ENCODE measurements at places on chromosomes 3 and 15.
A peak's percentile ranks its signal among the peaks of the same experiment; 100 is the strongest.

GRCh38 chr3:4644951-4645350, 151.8 kb downstream of the ITPR1 start:
- no peak overlapping the region for H3K4me3 ChIP-seq
- H3K36me3 ChIP-seq = no peaks in the 10 kb centered on the region
- no peak overlapping the region for H3K27ac ChIP-seq
- no peaks in the 10 kb centered on the region for H3K4me1 ChIP-seq
- H3K27me3 ChIP-seq = no peaks in the 10 kb centered on the region

DNA sequence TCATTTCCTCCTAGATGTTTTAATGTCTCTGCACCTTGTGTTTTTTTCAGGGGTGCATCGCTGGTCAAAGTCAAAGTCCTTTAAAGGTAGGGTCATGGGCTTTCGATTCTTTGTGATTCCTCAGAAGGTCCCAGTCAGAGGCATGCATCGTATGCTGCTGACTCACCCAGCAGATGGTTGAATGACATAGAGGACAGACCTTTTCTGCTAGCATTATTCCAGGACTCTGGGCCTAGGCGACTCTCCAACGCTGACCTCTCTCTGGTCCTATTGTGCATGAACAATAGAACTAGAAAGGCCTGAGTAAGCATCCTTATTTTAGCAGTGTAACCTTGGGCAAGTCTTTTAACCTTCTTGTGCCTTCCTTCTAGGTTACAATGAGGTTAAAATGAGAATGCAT, 75.9 kb downstream of the DGKG start:
- H3K4me1 ChIP-seq = no peaks in the 10 kb centered on the region
- peak; percentile 11 for DNase-seq
- H3K27ac ChIP-seq = no peak overlapping the region
- no peaks in the 10 kb centered on the region for H3K36me3 ChIP-seq
- H3K27me3 ChIP-seq = no peaks in the 10 kb centered on the region

DNA sequence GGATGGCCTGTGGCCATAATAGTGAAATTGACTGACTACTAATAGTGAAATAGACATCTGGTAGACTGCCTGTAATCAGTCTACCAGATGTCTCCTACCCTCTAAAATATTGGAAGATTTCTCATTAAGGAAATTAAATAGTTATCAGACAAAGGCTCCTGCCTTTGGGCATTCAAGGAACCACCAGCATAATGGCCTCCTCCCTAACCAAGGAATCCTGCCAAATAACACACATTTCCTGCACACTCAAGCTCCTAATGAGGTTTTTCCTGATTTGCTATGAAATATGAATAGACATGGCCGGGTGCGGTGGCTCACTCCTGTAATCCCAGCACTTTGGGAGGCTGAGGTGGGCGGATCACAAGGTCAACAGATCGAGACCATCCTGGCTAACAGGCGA, 14.6 kb downstream of the NUSAP1 start:
- DNase-seq = no peak
- no peak overlapping the region for H3K27ac ChIP-seq
- no peaks in the 10 kb centered on the region for H3K4me1 ChIP-seq
- peaks cover 12% of the 10 kb centered on the region for H3K36me3 ChIP-seq
- H3K4me3 ChIP-seq = no peak overlapping the region

- no peaks in the 10 kb centered on the region for H3K36me3 ChIP-seq
- H3K4me3 ChIP-seq = no peak overlapping the region
- no peak for DNase-seq
- no peaks in the 10 kb centered on the region for H3K4me1 ChIP-seq
- no peaks in the 10 kb centered on the region for H3K27me3 ChIP-seq
- H3K27ac ChIP-seq = no peak overlapping the region
Measured at GRCh38 chr3:85167576-85167975, 208.8 kb downstream of the CADM2 start.

DNA sequence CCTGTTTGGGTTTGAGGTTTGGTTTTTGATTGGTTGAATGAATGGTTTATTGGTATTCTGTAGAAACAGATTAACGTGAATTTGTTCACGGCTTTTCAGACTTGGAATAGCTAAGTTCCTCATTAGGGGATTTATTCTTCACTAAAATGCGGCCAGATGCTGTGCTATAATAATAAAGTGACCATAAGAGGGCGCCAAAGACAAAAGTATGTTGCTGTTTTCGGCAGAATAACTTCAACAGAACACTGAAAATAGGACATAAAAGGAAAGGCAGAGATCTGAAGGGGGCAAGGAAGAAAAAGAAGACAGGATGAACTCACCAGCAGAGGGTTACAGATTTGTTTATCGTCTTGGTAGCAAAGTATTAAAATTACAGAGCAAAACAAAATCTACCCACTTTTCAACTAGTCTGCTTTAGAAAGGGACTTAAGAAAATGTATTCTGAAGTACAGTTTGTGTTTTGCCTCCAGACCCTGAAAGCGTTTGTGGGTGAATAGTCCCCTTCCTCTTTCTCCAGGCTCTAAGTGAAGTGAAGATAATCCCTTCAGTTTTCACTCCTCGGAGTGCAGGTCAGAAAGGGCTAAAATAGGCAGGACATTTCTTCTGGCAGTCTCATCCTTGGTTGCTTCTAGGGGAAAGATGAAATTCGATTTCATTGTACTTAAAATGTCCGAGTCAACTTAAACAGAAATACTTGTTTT, 147.6 kb downstream of the IL20RB start:
- H3K36me3 ChIP-seq = no peaks in the 10 kb centered on the region
- H3K4me1 ChIP-seq = no peaks in the 10 kb centered on the region
- H3K27me3 ChIP-seq = no peaks in the 10 kb centered on the region
- no peak overlapping the region for H3K4me3 ChIP-seq
- DNase-seq = peak; percentile 83

DNA sequence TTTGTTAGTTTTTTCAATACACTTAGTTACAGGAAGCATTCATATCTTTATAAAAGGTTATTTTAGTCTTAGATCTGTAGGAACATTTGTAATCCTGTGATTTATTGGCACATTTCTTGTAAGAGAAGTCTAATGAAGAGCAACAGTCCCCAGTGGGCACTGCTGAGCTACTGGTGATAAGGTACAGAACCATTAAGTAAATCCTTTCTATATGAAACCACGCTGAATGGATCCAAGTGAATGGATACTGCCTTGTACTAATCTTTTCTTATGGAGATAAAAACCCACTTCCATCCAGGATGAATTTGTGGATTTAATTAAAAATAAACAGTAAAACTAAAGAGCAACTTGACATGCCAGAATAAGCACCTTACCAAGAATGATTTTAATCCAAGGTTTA, 64.0 kb downstream of the SHQ1 start:
- H3K4me1 ChIP-seq = peaks cover 4% of the 10 kb centered on the region
- no peak overlapping the region for H3K27ac ChIP-seq
- no peaks in the 10 kb centered on the region for H3K36me3 ChIP-seq
- peak; percentile 15 for DNase-seq
- H3K27me3 ChIP-seq = no peaks in the 10 kb centered on the region

DNA sequence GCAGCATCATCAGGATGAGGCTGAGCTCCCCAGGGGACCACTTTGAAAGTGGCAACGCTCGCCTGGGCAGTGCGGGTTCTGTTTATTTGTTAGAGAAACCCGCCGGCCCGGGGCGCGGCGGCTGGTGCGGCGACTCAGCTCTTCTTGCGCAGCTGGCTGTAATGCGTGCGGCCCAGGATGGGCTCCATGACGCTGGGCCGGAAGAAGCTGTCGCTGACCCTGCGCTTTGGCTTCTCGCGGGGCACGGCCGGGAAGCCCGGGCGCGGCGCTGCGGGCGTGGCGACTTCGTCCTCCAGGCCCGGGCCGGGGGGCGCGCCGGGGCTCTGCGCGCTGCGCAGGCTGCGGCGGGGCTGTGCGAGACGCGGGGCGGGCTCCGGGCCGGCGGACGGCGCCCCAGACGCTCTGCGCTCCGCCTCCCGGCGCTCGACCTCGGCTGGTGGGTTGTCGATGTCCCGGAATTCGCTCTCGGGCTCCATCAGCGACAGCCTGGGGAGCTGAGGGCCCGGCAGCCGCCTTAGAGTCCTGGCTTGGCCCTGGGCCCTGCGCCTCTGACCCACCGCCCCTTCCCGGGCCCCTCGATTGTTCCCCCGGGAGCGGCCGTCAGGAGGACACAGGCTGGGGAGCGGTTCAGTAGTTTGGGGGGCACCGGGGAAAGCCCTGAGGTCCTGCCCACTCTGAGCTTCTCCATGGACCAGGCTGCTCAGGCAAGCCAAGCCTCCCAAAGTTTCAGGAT, 10.3 kb upstream of the KIF7 start:
- peaks cover 2% of the 10 kb centered on the region for H3K27me3 ChIP-seq
- peaks cover 3% of the 10 kb centered on the region for H3K4me1 ChIP-seq
- DNase-seq = peak; percentile 64
- no peak overlapping the region for H3K4me3 ChIP-seq
- H3K36me3 ChIP-seq = no peaks in the 10 kb centered on the region

GRCh38 chr3:170037463-170038433, at the start of gene GPR160:
Gene GPR160 (plus strand): TSS chr3:170037995. CDS start chr3:170083973, 45,978 bp downstream.
- no peaks in the 10 kb centered on the region for H3K36me3 ChIP-seq
- H3K4me1 ChIP-seq = peaks cover 3% of the 10 kb centered on the region
- H3K27ac ChIP-seq = no peak within 1 kb of the TSS
- peak; percentile 80 for DNase-seq

- no peak overlapping the region for H3K4me3 ChIP-seq
- no peaks in the 10 kb centered on the region for H3K36me3 ChIP-seq
- no peaks in the 10 kb centered on the region for H3K27me3 ChIP-seq
- H3K4me1 ChIP-seq = no peaks in the 10 kb centered on the region
- H3K27ac ChIP-seq = no peak overlapping the region
Measured at GRCh38 chr15:91456921-91457320, 356.9 kb downstream of the SV2B start.

DNA sequence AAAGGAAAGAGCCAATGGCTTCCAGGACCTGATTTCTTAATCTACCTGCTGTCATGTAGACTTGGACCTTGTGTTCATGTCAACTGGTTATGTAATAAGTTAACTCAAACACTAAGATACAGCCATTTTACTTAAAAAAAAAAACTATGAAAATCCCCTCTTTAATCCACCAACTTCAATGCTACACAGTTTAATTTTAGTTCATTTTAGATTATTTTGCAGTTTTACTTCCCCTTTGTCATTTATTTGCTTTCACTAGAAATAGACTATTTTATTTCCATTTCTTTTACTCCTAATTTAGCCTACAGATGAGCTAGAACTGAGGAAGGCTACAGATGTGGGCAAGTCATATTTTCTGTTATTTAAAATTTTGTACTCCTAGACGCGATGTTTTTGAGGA, 10.7 kb upstream of the DNAJC13 start:
- H3K27ac ChIP-seq = no peak overlapping the region
- H3K4me1 ChIP-seq = no peaks in the 10 kb centered on the region
- no peak for DNase-seq
- no peaks in the 10 kb centered on the region for H3K36me3 ChIP-seq
- no peak overlapping the region for H3K4me3 ChIP-seq

- peak overlapping the region; percentile 15 for H3K4me3 ChIP-seq
- DNase-seq = peak; percentile 21
- H3K27me3 ChIP-seq = no peaks in the 10 kb centered on the region
Measured at GRCh38 chr3:114454551-114455251, 160.9 kb downstream of the TIGIT start.

- peak; percentile 19 for DNase-seq
- H3K36me3 ChIP-seq = no peaks in the 10 kb centered on the region
- H3K27me3 ChIP-seq = no peaks in the 10 kb centered on the region
- no peak overlapping the region for H3K4me3 ChIP-seq
- H3K27ac ChIP-seq = no peak overlapping the region
Measured at GRCh38 chr15:93366387-93367100, 277.5 kb upstream of the RGMA start.

GRCh38 chr15:99844150-99844549, 110.9 kb upstream of the LYSMD4 start:
- no peak overlapping the region for H3K4me3 ChIP-seq
- H3K4me1 ChIP-seq = no peaks in the 10 kb centered on the region
- H3K27me3 ChIP-seq = no peaks in the 10 kb centered on the region
- DNase-seq = no peak
- H3K27ac ChIP-seq = no peak overlapping the region

DNA sequence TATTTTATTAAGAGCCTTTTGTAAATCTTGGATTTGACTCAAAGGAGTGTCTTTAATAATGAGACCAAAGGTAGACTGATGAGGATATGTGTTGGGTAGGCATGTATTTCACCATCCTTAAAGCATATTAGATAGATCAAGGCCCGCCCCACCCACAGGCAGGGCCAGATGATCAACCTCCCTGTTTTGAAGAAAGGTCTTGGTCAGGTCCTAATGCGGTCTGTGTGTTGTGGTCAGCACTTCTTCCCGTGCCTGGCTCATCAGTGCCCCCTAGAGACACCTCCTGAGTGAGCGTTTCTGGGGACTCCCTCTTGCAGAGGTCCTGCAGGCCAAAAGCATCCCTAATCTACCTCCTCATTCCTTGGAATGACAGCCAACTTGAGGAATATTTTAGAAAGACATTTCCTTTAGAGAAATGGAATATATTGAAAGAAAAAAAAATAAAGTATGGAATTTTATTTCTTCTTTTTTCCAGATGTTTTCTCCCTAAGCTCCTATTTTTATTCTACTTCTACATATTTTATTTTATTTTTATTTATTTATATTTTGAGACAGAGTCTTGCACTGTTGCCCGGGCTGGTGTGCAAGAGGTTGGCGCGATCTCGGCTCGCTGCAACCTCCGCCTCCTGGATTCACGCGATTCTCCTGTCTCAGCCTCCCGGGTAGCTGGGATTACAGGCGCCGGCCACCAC, 6.0 kb downstream of the TM4SF4 start:
- H3K36me3 ChIP-seq = no peaks in the 10 kb centered on the region
- DNase-seq = peak; percentile 93
- H3K27ac ChIP-seq = no peak overlapping the region
- H3K27me3 ChIP-seq = no peaks in the 10 kb centered on the region
- H3K4me3 ChIP-seq = no peak overlapping the region

GRCh38 chr3:120820748-120821147, 78.2 kb downstream of the GTF2E1 start:
- no peak overlapping the region for H3K27ac ChIP-seq
- no peak overlapping the region for H3K4me3 ChIP-seq
- no peaks in the 10 kb centered on the region for H3K36me3 ChIP-seq
- no peak for DNase-seq

GRCh38 chr15:25864966-25865365, 1.8 kb upstream of the ATP10A start:
- no peaks in the 10 kb centered on the region for H3K4me1 ChIP-seq
- H3K27me3 ChIP-seq = peaks cover 19% of the 10 kb centered on the region
- H3K36me3 ChIP-seq = no peaks in the 10 kb centered on the region
- no peak overlapping the region for H3K27ac ChIP-seq

- DNase-seq = no peak
- H3K4me1 ChIP-seq = peaks cover 2% of the 10 kb centered on the region
- no peak overlapping the region for H3K4me3 ChIP-seq
- no peaks in the 10 kb centered on the region for H3K36me3 ChIP-seq
- no peak overlapping the region for H3K27ac ChIP-seq
Measured at GRCh38 chr3:10467904-10468612, 37.3 kb downstream of the ATP2B2 start.

- no peaks in the 10 kb centered on the region for H3K36me3 ChIP-seq
- H3K27ac ChIP-seq = no peak overlapping the region
- no peaks in the 10 kb centered on the region for H3K27me3 ChIP-seq
- H3K4me3 ChIP-seq = no peak overlapping the region
Measured at GRCh38 chr15:31469786-31470525, 143.3 kb downstream of the KLF13 start.

- no peak overlapping the region for H3K4me3 ChIP-seq
- no peaks in the 10 kb centered on the region for H3K36me3 ChIP-seq
- no peak overlapping the region for H3K27ac ChIP-seq
- no peaks in the 10 kb centered on the region for H3K27me3 ChIP-seq
- peak; percentile 32 for DNase-seq
- no peaks in the 10 kb centered on the region for H3K4me1 ChIP-seq
Measured at GRCh38 chr3:132654190-132654589, 5.4 kb downstream of the ACAD11 start.
